Upper lobe of right lung (tissue), 1 donor: ENCODE measurements at places on chromosomes 7 and 10. TPM values are rescaled to one million over a fixed set of nuclear protein-coding genes. Genes with fewer than 3 reads are reported as not detected.

The C10orf62 gene
- total RNA-seq, result not detected

The LGI1 gene
- not detected for total RNA-seq

The PRKG1 gene
- total RNA-seq, result 30.0 TPM

The RBM48 gene
- 13.2 TPM for total RNA-seq

The GSDME gene
- 13.4 TPM for total RNA-seq

The CALHM1 gene
- not detected for total RNA-seq

The MYO1G gene
- total RNA-seq, result 21.0 TPM

The CTAGE15 gene
- total RNA-seq, result 0.93 TPM

The UFSP1 gene
- 3.1 TPM for total RNA-seq

The ACADSB gene
- total RNA-seq, result 27.1 TPM

The CYP3A4 gene
- not detected for total RNA-seq

The WNT8B gene
- total RNA-seq, result not detected
